NCI-H1417 (cell line): ENCODE measurements at places on chromosomes 13 and 19.

GRCh38 chr13:102686024-102686423, 8.8 kb downstream of the METTL21C start:
- DNase-seq = no peak

DNA sequence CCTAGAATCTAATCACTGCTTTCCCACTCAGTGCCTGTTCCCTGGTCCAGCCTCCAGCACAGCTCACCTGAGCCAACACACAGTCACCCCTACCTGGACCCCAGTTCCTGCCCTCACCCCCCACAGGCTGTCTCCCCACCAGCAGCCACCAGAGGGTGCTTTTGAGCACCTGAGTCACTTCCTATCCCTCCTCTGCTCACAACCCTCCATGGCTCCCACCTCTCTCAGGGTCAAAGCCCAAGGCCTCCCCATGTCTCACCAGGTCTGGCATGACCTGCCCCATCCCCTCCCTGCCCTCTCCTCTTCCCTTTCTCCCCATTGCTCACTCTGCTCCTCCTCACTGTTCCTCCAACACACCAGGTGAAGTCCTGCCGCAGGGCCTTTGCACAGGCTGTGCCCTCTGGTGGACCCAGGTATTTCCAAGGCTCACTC, 7.1 kb upstream of the DPP9 start:
- DNase-seq = peak; percentile 50

- no peak for DNase-seq
These were observed 1599.6 kb downstream of the SLITRK5 start for GRCh38 chr13:89270736-89271135.

DNA sequence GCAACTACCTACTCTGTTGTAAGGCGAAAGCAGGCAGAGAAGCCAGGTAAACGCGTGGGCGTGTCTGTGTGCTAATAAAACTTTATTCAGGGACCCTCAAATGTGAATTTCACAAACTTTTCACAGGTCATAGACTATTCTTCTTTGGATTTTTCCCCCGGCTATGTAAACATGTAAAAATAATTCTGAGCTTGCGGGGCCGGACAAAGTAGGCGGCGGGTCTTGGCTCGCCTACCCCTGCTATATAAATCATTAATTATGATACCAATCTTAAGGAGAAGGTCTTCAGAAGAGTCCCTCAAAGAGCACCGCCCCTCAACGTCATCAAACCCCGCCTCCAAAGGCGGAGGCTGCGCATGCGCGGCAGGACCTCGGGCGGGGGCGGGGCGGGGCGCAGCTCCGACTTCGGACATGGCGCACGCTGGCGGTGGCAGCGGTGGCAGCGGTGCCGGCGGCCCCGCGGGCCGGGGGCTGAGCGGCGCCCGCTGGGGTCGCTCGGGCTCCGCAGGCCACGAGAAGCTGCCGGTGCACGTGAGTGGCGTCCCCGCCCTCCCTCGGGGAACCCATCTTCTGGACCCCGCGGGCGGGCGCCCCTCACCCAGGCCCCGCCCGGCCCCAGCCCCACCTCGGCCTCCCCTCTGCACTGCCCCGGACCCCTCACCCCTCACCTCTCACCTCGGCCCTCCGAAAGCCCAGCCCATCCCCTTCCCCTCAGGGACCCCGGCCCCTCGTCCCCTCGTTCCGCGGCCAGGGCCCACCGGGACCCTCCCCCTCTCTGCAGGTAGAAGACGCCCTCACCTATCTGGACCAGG, at the start of gene SIN3B:
SIN3B (plus strand) TSS at position 389 of the 812 bp plus-strand sequence; CDS start at position 412, 23 bp downstream.
- DNase-seq = peak; percentile 82

DNA sequence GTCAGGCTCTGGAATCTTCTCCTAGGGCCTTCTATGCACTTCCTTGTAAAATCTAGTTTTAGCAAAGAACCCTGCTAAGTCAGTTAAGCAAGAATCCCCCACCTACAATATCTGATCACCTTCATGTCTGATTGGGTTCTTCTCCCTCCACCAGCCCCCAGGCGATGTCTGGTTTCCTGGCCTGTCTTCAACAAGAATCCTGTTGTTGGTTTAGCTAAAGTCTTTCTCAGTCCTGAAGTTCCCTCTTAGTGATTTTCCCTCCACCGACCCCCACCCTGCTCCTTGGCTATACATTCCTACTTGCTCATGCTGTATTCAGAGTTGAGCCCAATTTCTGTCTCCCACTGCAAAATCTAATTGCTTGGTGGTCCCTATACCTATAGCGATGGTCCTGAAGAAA, 35.2 kb upstream of the SLC46A3 start:
- DNase-seq = no peak

- DNase-seq = peak; percentile 31
These were observed 65.4 kb downstream of the GNG7 start for GRCh38 chr19:2636897-2637683.

GRCh38 chr13:67880916-67881315, 650.8 kb upstream of the PCDH9 start:
- no peak for DNase-seq

- no peak for DNase-seq
These were observed 232.2 kb downstream of the GGACT start for GRCh38 chr13:100356426-100356825.

- no peak for DNase-seq
These were observed 1.2 kb upstream of the ZFP36 start for GRCh38 chr19:39405261-39405957.

DNA sequence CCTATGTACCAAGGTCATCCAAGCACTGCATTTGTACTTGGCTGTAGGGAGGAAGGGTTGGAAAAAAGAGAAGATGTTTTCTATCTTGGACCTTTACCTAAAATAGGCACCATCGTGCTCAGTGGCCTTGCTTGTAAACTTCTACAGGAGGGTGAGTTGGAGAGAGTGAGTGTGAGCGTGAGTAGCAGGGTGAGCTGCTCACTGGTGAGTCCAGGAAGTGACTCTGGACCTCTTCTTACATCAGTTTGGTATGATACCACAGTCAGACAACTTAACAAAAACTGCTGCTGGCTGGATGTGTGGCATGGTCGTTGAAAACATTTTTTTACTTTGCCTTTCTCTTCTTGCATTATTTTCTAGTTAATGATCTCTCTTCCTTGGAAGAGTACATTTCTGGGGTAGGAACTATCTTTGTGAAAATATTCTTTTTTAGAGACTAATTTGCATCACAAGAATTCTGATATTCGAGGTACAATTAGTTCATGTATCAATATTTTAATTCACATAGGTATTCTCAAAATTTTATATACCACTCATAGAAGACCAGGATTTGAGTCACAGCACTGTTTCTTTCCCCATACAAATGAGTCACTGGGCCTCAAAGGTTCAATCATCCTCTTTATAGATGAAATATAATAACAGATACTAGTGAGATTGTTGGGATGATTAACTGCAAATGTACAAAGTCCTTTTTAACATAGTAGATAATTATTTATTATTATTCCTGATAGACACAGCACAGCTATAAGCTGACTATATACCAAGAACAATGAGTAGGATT, 651 bp downstream of the SERPINE3 start:
- no peak for DNase-seq

DNA sequence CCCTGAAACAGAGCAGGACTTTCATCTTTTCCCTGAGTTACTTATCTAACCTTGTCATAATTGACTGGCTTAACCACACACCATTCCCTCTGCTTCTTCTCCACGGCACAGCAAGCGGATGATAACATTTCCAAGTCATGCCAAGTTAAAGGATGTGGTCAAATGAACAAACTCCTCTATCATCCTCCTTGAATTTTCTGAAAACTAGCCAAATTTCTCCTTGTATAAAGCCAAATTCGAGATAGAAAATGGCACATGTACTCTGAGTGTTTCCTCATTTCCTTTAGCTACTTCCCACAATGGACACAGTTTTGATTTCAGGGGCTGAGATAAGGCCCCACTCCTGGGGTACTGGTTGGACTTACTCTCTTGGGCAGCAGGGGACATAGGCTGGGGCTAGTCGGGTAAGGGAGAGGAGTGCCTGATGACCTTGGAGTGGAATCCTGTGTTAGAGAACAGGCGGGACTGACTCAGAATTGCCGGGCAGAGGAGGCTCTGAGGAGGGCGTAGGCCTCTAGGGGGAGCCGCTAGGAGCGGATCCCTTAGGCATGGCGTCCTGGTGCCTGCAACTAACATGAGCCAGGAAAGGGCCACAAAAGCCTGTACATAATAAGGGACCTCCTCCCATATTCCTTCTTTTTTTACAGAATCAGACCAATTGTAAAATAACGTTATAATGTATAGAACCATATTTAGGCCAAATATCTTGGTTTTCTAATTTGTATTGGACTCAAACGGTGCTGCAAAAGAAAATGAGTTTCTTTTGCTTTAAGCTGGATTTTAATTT, 20.3 kb upstream of the TMTC4 start:
- DNase-seq = no peak

DNA sequence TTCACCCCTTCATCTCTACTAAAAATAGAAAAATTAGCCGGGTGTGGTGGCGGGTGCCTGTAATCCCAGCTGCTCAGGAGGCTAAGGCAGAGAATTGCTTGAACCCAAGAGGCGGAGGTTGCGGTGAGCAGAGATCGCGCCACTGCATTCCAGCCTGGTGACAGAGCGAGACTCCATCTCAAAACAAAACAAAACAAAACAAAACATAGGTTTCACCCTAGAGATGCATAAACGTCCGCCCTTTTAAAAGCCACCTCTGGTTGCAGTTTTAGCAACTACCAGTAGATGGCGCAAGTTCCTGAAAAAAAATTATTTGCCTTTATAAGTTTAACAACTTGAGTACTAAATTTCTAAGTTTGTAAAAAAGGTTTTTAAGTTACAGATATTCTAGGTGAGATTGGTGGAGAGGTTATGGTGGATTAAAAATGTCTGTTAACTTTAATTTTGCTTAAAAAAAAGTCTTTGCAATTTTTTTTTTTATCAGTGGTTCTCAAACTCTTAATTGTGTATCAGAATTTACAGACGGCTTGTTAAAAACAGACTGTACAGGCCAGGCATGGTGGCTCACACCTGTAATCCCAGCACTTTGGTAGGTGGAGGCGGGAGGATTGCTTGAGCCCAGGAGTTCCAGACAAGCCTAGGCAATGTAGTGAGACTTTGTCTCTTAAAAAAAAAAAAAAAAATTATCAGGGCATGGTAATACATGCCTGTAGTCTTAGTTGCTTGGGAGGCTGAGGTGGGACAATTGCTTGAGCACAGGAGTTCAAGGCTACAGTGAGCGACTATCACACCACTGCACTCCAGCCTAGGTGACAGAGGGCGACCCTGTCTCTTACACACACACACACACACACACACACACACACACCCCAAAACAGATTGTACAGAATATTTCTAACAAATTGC, 42.1 kb downstream of the NAA16 start:
- DNase-seq = peak; percentile 42

- no peak for DNase-seq
These were observed 157.9 kb downstream of the PTPRS start for GRCh38 chr19:5182751-5183150.
